ENCODE measurements at places on chromosomes 6 and 20. TPM values are rescaled to one million over a fixed set of nuclear protein-coding genes. Genes with fewer than 3 reads are reported as not detected.

DNA sequence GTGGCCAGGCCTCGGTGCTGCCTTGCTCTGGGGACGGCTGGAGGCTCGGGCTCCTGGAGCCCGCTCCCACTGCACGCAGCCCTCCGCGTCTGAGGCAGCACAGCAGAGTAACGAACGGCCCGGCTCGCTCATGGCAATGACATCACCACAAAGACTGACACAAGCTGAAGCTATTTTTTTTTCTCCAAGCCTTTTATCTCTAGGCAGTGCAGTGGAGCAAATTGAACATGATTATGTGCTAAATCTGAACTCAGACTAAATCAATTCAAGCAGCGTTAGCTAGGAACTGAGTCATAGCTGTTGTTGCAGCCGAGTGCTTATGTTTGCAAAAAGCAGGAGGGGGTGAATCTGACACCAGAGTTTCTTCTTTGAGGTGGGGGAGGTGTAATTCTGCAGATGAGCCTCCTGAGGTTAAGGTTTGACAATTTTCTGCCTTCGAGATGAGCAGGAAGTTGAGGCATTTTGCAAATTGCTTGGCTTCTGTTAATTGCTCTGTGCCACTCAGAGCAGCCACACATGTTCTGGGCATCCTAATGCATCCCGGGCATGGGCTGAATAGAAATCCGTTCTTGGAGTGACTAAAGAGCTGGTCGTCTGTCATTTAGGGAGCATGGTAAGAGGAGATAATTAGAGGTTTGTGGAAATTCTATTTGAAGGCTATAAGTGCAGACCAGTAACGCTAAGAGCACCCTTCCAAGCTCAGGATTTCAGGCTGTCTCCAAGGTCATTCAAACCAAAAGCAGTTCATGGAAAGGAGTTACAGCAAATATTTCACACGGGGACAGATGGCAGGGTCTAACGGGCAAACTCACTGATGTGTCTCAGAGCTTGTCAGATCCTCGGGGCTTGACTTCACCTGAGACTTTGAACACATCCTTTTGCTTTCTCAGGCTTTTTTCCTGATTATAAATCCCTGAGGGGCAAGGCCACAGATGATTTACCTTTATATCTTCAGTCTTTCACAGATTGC lies 155.1 kb upstream of the ENPP5 start:
- DNase-seq, result no peak

DNA sequence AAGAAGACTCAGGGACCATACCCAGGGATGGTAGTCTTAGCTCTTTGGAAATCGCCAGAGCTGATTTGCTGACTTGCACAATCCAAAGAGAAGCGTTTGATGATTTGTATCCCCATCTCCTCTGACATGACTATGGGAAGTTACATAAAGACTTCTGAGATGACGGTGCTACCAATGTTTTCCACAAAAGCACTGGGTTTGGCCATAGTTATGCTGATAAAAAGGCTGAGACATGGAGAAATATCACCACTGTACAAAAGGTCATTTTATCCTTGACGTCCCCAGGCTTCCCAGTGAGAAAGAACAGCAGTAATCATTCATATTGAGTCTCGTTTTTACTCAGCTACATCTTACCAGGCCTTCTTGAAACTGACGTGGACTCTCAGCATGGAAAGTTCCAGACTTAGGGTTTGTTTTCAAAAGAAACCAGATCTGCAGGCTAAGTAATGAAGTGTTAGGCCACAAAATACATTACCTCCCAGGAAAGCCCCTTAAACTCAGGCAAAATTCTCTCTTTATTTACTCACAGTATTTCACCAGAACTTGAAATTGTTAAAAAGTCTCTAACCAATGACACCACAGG lies 370.3 kb upstream of the JARID2 start:
- DNase-seq, result no peak

DNA sequence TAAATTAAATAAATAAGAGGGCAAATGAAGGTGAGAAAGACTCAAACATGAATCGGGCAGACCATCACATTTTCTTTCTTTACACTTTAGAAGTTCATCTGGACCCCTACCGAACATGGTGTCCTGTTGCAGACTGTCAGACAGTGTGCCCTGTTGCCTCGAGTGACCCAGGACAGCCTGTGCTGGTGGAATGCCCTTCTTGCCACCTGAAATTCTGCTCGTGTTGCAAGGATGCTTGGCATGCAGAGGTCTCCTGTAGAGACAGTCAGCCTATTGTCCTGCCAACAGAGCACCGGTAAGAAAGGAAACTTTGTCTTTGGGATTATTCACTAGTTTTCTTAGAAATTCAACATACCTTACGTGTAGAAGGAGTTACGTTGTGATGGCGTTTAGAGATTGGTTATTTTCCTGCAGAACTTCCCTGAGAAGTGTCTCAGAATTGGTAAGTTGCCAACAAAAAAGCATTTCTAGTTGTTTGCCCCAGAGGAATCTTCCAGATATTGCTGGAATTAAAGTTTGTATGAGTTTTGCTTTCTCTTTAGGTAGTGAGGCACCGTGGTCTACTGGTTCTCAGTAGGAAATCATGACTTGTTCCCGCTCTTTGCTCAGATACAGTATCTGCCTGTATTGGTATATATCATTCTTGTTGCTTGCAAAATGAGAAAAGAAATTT lies 70.1 kb downstream of the RNF144B start:
- no peak for DNase-seq

GRCh38 chr6:166642646-166643045 lies 15.6 kb upstream of the RPS6KA2 start:
- DNase-seq, result no peak

GRCh38 chr6:63514488-63515173 lies 57.6 kb upstream of the LOC128125822 start:
- DNase-seq, result no peak

The HMGCLL1 gene
- total RNA-seq, result 0.41 TPM

- DNase-seq, result peak; percentile 46
These were observed 745 bp upstream of the AGPAT1 start for GRCh38 chr6:32176476-32177182.

DNA sequence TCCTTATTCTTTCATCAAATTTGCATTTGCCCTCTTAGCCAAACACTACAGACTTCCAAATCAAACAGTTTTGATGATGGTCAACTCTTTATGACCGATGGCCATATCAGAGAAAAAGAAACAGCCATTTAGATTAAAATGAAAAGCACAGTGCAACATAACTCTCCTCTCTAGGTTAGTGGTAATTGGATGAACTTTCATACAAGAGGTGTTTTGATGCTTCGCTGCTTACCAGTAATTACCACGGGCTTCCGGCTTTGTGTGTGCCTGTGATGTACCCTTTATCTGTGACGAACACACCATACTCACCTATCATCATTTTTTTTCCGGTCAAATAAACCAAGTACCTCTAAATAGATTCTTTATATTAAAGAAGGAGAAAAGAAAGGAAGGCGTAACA lies 181.8 kb downstream of the FOXA2 start:
- no peak for DNase-seq

DNA sequence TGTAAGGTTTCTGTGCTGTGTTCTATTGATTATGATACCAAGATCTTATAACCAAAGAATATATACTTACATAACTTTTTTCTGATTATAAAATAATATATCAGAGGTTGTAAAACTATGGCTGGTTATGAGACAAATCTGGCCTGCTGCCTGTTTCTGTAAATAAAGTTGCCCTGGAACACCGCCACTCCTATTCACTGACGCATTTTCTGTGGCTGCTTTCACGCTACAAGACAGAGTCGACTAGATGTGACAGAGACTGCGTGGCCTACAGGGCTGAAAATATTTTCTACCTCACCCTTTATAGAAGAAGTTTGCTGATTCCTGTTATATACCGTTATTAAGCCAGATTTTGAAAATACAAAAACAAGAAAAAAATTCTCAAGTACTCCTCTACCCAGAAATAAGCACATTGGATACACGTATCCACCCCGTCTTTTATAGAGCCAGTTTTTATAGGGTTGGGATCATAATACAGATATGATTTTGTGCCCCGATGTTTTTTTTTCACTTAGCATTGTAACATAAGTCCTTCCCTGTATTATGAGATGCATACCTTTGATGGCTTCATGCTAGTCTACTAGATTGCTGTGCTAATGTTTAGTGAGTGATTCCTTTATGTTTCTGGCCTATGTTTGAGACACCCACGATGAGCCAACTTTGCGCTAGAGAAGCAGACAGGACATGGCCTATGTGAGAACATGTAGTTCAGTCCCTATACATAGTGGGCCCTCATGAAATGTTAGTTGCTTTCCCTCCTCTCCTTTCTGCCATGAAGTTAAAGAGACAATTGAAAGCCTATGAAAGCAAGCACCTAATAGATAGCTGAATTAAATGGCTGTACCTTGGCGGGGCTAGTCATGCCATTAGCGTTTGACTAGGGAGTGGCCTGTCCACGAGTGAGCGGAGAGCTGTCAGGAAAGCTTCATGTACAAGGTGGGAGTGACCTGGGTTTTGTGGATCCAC lies 98.1 kb upstream of the KCNK16 start:
- no peak for DNase-seq

The SYCP2L gene
- 3.2 TPM for total RNA-seq
